ENCODE measurements at places on chromosomes 16 and 17.
A peak's percentile ranks its signal among the peaks of the same experiment; 100 is the strongest.

GRCh38 chr17:44536090-44536953 lies 21.0 kb upstream of the FZD2 start:
- ATAC-seq, result no peak

- ATAC-seq, result no peak
Observed at GRCh38 chr16:9908613-9909012, 273.6 kb downstream of the GRIN2A start.

GRCh38 chr16:71569621-71570020 lies 7.3 kb downstream of the TAT start:
- ATAC-seq, result no peak

- no peak for ATAC-seq
Observed at GRCh38 chr17:55201308-55201932, 63.3 kb upstream of the HLF start.

GRCh38 chr17:2954898-2955445 lies 108.4 kb downstream of the OR1D5 start:
- peak; percentile 94 for ATAC-seq

DNA sequence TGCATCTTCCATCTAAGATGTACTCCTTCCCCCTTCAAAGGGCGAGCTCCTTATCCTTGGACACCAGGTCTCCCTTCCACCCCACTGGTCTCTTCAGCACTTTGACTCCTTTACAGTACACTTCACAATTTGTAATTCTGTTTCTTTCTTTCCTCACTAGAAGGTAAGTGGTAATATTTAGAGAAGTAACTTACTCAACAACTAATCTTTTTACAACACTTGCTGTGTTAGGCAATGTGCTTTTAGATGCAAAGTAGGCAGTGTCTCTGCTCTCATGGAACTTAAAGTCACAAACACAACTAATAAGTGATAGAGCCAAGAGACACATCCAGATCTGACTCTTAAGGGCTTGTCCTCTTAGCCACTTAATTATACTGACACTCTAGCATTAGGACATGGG lies 6.4 kb downstream of the SIAH1 start:
- ATAC-seq, result no peak

- ATAC-seq, result no peak
Observed at GRCh38 chr16:11025120-11025531, 80.8 kb downstream of the CLEC16A start.

DNA sequence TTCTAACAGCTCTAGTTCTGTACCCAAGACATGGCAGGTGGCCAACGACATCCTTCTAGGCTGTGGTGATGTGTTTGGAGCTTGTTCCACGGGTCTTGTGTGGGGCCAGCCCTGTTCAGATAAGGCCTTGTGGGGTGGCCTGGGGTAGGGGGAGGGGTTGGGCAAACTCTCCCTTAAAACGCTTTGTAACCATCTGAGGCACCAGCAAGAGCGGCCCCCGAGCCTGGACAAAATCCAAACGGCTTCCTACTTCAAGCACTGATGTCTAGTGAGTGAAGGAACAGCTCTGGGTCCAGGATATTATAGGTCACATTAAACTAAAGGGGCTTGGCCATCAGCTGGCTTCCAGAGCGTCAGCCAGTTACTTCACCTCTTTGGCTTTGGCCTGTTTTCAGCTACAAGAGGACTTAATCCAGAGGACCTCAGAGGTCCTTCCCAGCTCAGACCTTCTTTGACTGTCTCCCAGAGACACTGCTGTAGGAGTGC lies 11.9 kb downstream of the SERPINF1 start:
- ATAC-seq, result no peak

- no peak for ATAC-seq
Observed at GRCh38 chr17:17064322-17064721, 22.1 kb downstream of the MPRIP start.

GRCh38 chr17:49703557-49704277 lies 4.0 kb downstream of the SLC35B1 start:
- no peak for ATAC-seq

- no peak for ATAC-seq
Observed at GRCh38 chr16:78523212-78523985, 423.9 kb downstream of the WWOX start.

GRCh38 chr17:42248351-42249179 lies 27.6 kb downstream of the STAT5B start:
- ATAC-seq, result peak; percentile 96

DNA sequence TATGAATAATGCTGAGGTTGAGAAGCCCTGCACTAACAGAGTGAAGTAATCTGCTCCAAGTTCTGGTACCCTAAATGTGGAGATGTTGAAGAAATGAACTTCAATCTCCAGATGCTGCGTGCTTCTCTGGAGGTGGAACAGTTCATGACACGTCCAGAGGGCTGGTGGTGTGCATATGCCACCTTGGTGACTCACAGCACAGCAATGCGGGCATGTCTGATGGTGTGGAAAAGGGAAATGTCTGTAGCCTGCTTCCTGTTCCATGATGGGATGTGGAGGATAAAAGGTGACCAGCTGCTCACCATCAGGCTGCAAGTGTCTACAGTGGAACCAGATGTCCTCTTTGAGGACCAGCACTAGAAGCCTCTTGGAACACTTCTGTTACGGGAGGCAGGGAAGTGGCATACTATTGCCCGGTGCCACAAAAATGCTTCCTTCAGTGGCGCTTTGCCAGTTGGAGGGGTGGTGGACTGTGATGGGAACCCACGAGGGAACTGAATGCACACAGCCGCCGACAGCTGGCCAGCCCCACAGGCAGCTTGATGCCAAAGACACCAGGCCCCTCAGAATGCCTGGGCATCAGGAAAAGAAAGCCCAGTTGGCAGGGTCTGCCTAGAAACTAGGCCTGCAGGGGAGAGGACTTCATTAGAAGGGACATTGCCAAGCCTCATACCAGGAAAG lies 19.9 kb downstream of the SNX11 start:
- peak; percentile 46 for ATAC-seq

DNA sequence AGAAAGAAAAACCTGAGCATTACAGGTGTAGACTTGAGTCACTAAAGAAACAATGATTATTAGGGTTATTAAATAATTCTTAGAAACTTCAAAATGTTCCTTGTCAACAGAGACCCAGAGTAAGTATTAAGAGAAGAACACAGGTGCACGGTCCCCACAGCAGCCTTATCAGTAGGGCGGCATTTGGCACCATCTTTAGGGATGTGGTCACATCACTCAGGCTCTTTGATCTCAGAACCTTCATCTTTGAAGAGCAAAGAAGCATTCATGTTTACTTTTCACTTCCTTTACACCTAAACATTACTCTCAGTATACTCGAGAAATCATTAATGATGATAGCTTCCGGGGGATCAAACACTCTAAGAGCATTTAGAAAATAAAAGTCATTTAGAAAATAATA lies 928.7 kb downstream of the KCNJ2 start:
- ATAC-seq, result no peak

DNA sequence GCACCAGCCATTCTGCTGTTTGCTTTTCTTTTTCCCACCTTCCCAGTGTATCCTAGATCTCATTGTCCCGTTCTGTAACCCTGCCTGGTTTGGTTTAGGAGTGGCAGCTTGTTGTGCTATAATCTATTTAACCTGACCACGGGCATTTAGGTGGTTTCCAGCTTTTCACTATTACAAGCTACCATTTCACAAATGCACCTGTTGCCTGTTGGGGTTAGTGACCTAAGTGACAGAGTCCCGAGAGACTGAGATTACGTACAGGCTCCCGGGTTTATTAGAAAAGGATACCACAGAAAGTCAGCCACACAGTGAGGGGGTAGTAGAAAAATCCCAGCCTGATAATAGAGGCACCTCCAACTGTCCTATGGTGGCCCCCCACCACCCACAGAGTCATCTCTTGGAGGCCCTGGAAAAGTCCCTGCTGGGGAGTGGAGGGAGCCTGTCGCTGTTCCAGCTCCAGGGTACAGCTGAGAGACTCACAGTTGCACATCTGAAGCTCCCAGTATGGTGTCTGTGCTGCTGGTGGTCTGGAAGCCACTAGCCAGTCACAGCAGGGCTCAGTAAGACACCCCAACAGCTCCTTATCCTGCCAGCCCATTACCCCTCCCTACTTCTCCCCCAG lies 21.2 kb downstream of the CLEC16A start:
- no peak for ATAC-seq

DNA sequence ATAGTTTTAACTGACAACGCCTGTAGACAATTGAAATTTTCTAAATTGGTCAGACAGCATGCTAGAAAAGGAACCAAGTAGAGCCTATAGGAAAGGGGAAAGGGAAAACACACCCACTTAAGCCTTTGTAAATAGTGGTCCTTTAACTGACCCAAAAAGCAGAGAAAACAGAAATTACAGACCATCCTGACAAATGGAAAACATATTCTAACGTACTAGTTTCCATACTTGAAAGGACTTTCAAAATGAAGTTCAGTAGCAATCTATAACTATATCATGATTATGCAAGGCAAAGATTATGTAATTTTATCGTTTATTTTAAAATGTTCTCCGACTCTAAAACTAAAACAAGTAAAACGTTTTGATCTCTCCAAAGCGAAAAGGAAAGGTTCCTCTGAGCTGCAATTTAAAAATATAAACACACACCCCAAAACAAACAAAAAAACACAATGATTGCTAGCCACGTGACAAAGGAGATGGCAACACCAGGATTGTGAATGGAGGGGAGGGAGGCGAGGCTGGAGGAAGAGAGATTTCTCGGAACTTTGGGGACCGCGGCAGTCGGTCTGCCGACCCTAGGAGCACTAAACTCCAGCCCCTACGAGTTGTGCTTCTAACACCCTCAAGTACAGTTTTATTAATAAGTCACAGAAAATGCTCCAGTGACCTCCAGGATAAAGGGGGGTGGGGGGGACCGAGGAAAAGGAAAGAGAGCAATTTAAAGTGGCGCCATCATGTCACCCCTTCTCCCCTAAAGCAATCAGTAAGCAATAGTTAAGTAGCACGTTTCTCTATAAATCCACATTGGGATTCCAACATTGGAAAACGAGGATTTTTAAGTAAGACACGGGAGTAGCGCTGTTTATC lies 1.7 kb downstream of the KANSL1 start:
- no peak for ATAC-seq

- no peak for ATAC-seq
Observed at GRCh38 chr17:81515530-81516041, 3.0 kb upstream of the ACTG1 start.

DNA sequence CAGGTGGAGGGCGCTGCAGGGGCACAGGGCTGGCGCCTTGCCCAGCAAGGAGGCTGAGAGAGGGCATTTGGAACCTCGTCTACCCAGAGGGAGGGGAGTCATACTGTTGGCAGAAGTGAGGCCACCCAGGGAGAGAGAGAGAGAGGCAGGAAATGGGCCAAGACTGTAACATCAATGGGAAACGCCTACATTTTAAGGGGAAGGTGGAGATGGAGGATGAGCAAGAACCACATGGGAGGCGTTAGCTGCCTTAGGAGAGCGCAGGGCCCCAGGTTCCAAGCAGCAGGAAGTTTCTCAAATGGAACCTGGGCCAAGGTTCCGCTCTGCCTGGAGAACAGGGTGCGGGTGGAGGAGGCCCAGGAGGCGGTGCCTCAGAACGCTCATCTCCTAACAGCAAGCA lies 2.7 kb upstream of the WFDC1 start:
- ATAC-seq, result no peak

DNA sequence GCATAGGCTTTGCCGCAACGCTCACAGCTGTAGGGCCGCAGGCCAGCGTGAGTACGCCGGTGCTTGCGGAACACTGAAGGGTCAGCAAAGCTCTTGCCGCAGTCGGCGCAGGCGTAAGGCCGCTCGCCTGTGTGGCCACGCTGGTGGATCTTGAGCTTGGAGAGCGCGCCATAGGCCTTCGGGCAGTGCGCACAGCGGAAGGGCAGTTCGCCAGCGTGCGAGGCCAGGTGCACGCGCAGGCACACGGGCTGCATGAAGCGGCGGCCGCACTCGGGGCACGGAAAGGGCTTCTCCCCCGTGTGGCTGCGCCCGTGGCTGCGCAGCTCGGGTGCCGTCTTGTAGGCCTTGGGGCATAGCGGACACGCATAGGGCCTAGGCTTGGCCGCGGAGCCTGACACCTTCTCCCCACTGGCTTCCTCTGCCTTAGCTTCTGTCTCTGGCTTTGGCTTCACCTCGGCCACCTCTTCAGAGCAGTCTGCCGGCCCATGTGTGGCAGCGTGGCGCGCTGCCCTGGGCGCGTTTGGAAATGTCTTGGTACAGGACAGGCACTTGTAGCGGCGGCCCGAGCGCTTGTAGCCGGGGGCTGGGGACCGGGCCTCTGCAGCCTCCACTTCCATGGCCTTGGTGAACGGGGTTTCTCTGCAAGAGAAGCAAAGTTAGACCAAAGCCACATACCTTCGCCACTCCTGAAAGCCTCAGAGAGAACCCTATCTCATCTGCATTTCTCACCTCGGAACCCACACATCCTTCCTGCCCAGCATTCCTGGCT lies 10.0 kb downstream of the ZNF668 start:
- ATAC-seq, result no peak

DNA sequence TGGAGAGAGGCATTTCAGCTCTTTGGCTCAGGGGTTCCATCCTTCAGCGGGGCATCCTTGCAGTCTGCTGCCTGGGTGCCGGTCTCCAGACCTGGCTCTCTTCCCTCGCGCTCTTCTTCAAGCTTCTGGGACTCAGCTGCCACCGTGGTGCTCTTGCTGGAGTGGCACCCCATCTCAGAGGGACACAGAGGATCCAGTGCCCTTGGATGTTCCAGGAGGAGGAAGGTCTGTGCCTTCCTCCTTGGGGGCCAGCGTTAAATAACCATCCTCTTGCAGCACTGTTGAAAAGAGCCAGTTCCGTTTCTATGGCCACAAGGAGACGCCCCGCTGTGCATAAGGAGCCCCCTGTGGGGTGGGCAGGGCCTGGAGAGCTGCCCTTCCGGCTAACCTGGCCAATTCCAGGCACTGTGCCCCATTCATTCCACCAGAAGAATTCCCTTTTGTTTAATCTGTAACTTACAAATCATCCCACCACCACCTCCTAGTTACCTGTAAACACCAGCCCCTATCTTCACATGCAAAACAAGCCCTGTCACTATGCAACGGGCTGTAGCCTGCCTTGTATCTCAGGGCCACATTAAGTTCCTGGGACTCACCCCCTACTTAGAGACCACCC lies 8.6 kb downstream of the CHD9NB start:
- ATAC-seq, result no peak

- no peak for ATAC-seq
Observed at GRCh38 chr16:11530171-11530940, 56.4 kb downstream of the LITAF start.

GRCh38 chr17:74749279-74750038 lies 1.0 kb downstream of the NHERF1 start:
- ATAC-seq, result peak; percentile 11

- ATAC-seq, result no peak
Observed at GRCh38 chr17:79029327-79030009, 5.5 kb downstream of the C1QTNF1 start.

DNA sequence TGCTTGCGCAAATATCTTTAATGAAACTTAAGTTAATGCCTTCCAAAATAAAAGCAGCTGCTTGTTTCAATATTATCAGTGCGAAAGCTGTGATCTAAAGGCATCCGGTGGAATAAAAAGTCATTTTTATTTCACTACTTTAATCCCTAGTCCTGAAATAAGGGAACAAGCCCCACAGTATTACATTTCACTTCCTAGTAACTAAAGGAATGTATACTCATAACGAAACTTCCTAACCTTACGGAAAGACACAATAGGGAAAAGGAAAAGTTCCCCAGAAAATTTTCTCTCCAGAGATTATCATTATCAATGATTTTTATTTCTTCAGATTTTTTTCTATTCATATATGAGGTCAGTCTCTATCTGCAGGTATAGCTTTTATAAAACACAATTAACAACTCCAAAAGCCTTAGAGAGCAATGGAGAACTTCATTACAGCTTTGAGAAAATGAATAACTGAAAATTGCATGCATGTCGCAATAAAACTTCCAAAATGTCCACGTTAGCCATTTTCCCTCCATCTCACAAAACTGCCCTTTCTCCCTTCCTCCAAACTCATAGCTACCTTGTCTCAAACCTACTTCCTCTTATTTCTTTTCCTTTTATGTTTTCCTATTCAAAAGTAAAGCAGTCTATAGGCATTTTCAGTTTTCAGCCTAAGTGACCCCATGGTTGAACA lies 154.3 kb upstream of the MED13 start:
- ATAC-seq, result no peak
